ENCODE measurements at places on chromosomes 12 and 14.

DNA sequence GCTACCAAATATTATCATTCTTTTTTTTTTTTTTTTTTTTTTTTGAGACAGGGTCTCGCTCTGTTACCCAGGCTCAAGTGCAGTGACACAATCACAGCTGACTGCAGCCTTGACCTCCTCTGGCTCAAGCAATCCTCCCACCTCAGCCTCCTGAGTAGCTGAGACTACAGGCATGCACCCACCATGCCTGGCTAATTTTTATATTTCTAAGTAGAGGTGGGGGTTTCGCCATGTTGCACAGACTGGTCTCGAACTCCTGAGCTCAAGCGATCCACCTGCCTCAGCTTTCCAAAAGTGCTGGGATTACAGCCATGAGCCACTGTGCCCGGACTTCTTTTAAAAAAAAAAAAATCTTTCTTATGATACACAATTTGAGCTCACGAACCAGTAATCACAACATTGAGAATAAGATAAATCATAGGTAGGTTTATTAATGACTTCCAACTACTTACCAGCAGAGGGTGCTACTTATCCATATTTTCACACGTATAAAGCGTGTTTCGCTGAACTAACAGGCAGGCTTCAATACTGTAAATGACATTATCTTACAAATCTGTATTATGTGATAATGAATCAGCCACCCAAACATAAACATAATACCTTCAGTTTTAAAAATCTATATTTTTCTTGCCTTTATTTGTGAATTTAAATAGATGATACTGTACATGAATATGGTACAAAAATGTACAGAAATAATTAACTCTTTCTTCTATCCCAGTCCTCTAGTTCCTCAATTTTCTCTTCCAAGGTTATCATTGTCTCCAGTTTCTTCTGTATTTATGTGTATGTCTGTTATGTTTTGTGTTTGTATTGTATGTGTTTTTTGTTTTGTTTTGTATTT lies 42.5 kb upstream of the BCAT1 start:
- DNase-seq: peak; percentile 64

DNA sequence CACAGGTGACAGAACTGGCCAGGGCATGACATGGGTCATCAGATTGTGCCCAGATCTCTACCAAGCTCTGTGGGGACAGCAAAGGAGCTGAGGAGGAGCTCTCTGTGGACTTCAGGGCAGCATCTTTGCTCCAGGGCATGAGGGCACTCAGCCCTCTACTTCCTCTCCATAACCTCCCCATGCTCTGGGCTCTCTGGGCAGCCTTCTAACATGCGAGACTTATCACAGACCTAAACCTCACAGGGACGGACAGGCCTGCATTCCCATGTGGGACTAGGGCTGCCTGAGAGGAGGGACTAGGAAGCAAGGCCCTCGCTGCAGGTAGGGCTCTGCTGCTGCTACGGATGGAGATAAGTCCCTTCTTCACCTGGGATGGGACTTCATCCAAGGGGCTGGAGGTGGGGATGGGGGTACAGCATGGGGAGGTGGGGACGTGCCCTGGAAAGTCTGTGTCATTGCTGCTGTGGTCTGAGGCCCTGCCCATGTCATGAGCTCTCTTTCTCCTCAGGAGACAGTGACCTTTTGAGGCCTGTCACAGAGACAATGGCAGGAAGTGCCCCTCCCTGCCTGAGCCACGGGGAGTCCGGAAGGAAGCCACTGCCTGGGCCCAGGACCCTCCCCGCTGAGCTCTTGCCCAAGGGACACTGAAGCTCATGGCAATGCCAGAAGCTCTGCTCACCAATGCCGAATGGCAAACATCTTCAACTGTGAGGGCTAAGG lies 44.1 kb downstream of the PITPNM2 start:
- DNase-seq: peak; percentile 21

- no peak for DNase-seq
Measured at GRCh38 chr12:99004799-99005466, 359.8 kb downstream of the APAF1 start.

DNA sequence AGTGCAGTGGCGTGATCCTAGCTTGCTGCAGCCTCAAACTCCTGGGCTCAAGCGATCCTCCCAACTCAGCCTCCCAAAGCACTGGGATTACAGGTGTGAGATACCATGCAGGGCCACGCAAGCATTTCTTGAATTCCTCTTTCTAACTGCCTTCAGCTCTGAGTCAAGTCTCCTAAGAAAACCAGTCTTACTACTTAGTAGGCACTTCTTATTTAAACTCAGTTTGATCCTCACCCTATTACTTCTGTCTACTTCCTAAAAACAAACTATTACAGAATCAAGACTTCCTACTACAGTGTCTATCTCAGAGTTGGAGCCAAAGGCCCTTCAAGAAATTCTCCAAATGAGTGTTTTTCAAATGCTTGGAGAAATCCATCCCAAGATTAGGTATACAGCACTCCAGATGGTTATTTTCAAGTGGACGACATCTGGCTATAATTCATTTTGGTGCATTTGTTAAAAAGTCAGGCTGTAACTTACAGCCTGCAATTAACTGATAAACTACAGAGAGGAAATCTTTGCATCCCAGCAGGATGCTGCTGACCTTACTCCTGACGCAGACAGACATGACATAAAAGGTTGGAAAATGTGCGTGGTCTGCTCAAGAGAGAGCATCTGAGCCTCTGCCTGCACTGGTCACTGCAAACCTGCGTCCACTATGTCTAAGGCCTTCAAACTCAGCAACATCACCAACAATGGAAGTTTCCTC lies 34.7 kb downstream of the SSH1 start:
- DNase-seq: peak; percentile 64

GRCh38 chr12:467591-467990 lies 7.9 kb downstream of the B4GALNT3 start:
- DNase-seq: no peak

DNA sequence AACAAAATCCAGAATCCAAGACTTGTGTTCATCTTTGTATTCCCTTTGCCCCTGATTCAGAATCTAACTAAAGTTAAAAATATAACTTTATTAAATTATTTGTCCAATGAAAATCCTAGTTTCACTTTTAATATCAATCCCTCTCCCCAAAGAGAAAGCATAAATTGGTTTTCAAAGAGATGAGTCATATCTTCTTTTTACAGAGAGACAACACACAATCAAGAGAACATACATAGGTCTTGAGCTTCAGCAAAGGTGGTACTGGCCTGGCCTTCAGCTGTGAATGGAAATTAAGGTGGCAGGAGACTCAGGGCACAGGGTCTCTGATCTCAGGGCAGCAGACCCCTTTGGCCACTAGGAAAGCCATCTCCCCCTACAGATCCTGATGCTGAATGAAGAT lies 4.3 kb upstream of the ASCL1 start:
- no peak for DNase-seq

GRCh38 chr14:100850841-100851585 lies 25.1 kb downstream of the MEG3 start:
- peak; percentile 19 for DNase-seq

DNA sequence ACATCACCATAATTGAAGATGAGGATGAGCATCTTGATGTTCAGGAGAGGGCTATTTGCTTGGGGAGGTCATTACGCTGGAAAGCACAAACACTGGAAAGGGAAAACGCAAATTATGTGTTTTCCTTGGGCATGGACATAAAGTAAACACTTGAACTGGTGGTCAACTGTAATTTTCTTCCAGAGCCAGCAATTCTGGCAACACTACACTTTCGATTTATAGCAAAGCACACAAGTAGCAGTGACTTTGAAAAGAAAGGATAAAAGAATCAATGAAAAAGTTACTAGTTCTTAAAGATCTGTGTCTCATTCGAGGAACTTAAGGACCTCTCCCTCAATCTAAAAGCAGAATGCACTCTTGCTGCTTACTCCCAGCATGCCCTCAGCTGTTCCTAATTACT lies 2.2 kb downstream of the CLEC14A start:
- DNase-seq: no peak

DNA sequence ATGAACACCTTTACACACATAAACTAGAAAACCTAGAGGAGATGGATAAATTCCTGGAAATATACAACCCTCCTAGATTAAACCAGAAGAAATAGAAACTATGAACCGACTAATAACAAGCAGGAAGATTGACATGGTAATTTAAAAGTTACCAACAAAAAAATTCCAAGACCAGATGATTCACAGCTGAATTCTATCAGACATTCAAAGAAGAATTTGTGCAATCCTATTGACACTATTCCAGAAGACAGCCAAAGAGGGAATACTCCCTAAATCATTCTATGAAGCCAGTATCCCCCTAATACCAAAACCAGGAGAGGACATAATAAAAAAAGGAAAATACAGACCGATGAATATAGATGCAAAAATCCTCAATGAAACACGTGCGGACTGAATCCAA lies 102.6 kb upstream of the KRR1 start:
- peak; percentile 16 for DNase-seq

GRCh38 chr12:105294886-105295479 lies 35.5 kb upstream of the C12orf75 start:
- DNase-seq: no peak

DNA sequence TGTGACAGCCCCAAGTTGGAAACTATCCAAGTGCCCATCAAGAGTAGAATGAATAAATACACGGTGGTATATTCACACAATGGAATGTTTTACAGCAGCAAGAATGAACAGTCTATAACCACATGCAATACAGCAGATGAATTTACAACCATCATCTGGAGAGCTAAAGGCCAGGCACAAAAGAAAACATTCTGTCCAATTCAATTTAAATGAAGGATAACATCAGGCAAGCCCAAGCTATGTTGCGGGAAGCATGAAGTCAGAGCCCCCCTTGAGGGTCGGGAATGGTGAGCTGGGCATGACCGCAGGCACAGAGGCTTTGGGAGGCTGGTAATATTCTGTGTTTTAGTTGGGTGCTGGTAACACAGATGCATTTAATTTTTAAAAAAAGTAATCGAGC lies 76.0 kb downstream of the SYNE3 start:
- no peak for DNase-seq

DNA sequence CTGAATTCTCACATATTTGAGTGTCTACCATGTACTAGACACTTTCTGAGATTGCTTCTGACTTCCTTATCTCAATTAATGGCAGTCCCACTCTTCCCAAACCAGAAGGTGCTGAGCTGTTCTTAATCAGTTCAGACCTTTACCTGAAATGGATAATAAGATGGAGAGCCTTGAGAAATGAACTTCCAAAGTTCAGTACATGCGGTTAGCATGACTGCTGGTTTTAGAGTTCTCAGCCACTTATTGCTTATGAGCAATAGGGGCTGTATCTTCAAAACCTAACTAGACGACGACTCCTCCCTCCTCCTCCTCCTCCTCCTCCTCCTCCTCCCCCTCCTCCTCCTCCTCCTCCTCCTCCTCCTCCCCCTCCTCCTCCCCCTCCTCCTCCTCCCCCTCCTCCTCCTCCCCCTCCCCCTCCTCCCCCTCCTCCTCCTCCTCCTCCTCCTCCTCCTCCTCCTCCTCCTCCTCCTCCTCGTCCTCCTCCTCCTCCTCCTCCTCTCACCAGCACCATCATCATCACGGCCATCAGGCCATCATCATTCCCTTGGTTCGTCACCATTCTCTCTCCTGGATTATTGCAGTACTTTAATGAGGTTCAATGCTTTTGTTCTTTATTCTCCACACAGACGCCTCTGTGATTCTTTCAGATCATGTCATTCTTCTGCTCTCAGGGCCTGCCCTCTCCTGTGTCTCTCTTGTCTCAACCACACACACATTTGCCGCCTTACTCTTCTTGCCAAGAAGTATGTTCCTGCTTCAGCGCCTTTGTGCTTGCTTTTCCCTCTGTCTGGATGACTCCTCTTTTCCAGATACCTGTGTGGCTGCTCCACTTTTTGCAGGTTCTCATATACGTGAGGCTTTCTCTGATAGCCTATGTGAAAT lies 2.7 kb downstream of the PCNX1 start:
- no peak for DNase-seq

DNA sequence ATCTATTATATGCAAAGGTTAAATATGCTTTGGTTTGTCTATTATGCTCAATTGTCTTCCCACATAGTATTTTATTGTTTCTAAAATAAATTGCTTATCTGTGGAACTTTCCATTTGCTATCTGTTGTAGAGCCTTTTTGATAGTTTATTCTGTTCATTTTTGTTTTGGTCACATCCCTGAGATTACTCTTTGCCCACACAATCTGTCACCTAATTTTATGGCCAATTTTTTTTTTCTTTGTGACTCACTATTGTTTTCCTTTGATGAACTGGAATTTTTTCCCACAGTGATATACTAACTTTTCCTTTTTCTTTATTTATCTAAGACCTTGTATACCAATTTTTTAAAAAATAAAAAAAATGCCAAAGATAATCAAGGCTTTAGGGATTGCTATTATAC lies 61.1 kb downstream of the RASSF9 start:
- DNase-seq: no peak

GRCh38 chr12:117499759-117500485 lies 138.5 kb upstream of the NOS1 start:
- DNase-seq: no peak

- DNase-seq: no peak
Measured at GRCh38 chr12:76480796-76481195, 78.8 kb downstream of the OSBPL8 start.

DNA sequence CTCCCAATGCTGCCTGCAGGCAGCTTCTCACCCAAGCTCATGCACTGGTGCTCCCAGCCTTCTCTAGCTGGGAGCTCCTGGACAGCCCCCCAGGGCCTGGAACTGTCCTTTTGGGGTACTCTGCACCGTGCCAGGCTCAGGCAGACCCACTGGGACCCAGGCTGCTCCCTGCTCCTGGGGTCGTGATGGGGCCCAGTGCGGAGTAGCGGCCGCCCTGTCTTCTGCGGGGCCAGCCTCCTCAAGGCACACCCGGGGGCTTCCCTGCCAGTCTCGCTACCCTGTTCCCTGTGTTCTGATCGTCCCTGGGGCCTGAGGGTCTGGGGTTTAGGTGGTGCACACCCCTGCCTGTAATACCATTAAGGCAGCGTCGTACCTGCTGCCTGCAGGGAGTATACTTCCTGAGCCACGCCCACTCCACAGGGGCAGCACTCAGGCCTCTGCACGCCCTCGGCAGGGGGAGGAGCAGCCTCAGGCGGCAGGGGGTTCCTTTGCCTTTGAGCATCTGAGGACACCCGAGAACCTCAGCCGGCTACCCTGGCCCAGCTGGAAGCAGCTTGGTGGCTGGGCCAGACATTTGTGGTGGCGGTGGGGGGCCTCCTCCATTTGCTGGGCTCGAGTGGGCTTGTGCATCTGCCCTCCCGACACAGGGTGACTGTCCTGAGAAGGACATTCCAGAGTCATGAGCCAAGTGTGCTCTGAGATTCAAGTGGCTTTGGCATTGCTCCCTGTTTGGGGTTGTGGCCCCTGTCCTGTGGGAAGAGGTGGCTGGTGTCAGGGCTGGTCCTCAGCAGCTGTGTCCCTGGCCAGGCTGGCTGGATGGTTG lies 9.2 kb upstream of the CRIP2 start:
- no peak for DNase-seq

GRCh38 chr14:76109087-76109880 lies 42.4 kb upstream of the GPATCH2L start:
- DNase-seq: no peak

- no peak for DNase-seq
Measured at GRCh38 chr12:122884091-122884826, 11.7 kb downstream of the VPS37B start.

GRCh38 chr12:124224535-124225110 lies 70.3 kb upstream of the RFLNA start:
- no peak for DNase-seq

- peak; percentile 20 for DNase-seq
Measured at GRCh38 chr12:66014818-66015217, 115.7 kb downstream of the LLPH start.
